ENCODE measurements at places on chromosomes 3 and 15.

DNA sequence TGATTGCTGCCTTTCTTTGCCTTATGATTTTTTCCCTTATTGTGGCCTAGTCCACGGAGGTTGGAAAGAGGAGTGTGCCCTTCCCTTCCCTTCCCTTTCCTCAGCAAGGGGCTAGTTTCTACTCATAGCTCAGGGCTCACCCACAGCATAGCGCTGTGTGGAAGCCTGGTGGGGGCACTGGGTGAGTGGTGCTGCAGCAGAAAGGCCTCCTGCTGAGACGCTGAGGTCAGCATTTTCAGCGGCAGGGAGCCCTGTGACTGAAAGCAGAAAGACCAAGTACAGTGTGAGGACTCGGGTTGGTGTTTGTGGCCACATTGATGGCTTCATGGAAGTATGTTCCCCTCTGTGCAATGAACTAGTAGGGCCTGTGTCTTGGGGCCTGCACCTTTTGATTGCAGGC, 21.9 kb downstream of the CACNA1D start:
- DNase-seq = no peak

DNA sequence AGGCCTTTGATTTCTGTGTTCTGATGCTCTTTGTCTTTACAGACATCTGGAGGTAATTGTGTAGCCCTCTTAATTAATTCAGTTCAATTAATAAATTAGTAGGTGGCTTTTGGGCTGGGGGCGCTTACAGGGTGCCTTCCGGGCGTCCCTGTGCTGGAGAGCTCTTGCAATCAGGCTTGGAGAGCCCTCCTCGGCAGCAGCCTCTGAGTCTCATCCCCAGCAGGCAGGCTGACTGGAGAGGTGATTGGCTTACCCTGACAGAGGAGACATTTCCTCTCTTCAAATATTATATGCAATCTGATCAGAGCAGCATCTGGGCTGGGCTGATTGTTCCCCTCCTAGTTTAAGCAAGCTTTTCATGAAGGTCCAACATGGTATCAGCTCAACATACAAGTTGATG, 250.7 kb downstream of the LPP start:
- DNase-seq = no peak

- DNase-seq = no peak
Observed at GRCh38 chr15:68020685-68021084, 33.4 kb upstream of the PIAS1 start.

DNA sequence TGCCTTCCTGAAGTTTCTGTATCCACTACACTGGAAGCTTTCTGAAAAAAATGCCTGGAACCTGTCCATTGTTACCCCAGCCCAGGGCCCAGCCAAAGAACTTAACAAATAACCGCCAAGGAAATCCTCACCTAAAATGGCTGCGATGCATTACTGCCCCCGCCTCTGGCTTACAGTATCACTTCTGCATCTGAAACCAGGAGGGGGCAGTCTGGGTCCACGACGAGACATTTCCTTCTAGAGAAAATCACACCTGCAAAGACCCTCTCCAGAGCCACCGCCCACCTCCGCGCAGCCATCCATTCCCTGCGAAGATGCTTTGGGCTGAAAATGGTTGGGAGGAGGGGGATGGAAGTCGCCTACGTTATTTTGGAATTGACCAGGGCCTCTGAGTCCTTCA, 22.4 kb upstream of the CELF6 start:
- DNase-seq = no peak

DNA sequence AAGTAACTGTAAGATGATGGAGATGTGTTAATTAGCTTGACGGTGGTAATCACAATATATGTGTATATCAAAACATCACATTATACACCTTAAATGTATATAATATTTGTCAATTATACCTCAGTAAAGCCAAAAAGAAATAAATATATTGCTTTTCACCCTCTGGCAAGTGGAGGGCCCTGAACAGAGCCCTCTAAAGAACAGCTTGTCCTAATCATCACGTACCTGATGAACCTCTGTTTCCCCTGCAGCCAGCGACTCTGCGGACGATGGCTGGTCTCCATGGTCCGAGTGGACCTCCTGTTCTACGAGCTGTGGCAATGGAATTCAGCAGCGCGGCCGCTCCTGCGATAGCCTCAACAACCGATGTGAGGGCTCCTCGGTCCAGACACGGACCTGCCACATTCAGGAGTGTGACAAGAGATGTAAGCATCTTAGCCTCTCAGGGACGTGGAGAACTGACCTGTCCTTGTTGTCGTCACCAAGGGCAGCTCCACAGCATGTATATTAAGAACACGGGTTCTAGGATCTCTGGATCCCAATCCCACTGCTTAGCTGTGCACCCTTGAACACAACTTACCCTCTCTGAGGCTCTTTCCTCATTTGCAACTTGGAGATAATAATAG, 6.3 kb downstream of the THBS1 start:
- no peak for DNase-seq

- DNase-seq = no peak
Observed at GRCh38 chr3:67104388-67104787, 106.3 kb downstream of the KBTBD8 start.

GRCh38 chr3:116270056-116270455, 175.2 kb downstream of the LSAMP start:
- DNase-seq = no peak

DNA sequence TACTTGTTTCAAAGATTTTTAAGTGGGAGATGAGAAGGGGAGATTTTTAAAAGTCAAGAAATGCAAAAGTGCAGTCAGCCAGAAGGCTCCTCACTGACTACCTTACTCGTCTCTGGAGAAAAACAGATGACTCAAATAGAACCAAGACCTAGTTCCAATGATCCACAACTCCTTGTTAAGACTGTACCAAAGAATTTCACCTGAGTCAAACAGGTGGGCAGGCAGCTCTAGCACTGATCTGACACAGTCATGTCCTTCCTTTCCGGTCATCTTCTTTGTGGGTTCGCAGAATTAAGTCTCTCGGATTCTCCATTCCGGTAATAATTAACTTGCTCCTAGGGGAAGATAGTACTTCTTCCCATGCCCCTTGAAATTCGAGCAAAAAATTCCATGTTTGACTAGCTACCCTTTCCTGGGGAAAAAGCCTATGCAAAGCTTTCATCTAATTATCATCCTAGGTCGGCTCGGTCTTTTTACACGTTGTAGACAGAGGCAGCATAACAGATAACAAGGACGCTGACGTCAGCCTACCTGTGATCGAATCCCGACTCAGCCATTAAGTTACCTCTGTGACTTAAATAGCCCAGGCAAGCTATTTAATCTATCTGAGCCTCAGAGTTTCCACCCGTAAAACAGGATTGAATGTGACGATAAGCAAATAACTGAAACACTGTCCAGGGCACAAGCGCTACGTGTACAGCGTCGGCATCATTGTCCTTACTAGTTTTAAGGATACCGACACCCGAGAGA, 758 bp downstream of the SELENOK start:
- DNase-seq = no peak

DNA sequence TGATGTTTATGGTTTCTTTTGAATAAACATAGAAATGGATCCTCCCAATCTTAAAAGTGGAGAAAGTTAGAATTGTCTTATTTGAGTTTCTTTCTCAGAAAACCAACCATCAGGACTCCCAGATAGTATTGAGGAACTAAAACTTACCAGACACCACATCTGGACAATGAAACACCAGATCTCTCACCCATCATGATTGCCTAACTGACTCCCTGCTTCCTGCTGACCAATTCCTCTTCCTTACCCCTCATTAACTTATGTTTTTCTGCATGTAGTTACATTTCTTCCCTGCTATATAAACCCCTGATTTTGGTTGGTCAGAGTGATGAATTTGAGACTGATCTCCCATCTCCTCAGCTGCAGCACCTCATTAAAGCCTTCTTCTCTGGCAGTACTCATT, 242.0 kb upstream of the SETMAR start:
- DNase-seq = no peak

DNA sequence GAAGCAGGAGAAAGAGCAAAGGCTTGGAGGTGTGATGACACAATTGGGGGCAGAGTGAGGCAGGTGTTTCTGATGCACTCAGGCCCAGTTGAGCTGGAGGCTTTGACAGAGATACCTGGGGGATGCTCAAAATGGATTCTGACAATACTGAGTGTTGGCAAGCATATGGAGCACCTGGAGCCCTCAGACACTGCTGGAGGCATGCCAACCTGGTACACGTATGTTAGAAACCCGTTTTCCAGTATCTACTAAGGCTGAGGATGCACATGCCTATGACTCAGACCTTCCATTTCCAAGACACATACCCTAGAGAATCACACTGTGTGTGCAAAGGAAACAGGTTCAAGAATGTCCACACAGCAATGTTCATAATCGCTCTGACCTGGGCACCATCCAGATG, 58.7 kb downstream of the WNT7A start:
- no peak for DNase-seq

DNA sequence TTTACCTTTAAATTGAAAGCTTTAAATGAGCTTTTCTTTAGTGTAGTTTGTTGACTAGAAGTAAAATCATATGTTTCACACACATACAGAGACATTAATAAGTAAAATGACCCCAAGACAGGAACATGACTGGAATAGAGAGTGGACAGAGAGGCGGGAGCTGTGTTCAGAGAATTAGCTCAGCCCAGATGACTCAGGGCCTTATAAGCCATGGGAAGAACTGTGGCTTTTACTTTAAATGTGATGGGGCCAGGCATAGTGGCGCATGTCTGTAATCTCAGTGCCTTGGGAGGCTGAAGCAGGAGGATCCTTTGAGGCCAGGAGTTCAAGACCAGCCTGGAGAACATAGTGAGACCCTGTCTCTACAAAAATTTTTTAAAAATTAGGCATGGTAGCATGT, 26.7 kb downstream of the SACM1L start:
- DNase-seq = no peak

DNA sequence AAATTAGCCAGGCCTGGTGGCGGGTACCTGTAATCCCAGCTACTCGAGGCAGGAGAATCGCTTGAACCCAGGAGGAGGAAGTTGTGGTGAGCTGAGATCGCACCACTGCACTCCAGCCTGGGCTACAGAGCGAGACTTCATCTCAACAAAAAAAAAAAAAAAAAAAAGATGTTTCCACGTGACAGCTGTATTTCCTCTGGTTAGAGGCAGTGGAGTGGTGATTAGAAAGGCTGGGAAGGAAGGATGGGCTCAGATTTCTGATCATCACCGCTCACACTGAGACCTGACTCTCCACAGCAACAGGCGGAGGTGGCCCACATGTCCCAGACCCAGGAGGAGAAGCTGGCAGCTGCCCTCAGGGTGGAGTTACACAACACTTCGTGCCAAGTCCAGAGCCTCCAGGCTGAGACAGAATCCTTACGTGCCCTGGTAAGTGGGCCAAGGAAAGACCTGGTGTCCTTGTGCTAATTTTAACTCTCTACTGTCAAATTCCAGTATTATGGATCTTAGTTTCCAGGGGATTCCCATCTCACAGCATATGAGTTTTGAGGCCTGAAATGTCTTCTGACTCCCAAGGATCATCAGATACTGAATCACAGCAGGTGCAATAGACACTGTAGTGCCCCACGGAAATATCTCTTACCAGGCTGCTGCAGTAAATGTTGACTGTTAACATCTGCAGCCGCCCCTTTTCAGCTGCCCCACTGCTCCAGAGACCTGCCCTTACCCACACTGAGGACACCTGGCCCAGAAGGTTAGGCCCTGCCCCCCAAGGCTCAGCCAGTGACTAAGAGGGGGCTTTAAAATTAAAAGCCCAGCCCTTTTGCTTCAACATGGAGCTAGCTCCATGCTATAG, 66.9 kb downstream of the BFSP2 start:
- no peak for DNase-seq

DNA sequence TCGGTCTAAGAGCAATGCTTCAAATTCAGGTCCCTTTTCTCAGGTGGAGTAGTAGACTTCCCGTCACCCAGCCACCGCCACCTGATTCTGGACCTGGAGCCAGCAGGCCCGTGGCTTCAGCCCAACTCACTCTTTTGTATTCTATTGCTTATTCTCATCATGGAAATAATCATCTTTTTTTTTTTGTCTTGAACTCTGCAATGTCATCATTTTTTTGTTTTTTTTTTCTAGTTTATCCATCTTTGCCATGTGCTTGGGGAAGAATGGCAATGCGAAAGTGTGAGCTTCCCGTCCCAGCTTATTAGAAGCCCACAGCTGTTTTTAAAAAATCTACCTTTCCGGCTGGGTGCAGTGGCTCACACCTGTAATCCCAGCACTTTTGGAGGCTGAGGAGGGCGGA, 51.3 kb upstream of the FSTL1 start:
- DNase-seq = no peak

GRCh38 chr3:115804713-115805119, 181.4 kb downstream of the GAP43 start:
- DNase-seq = no peak

- no peak for DNase-seq
Observed at GRCh38 chr3:69121950-69122349, 445 bp downstream of the LMOD3 start.
